Adipocyte (in vitro differentiated cells): ENCODE measurements at places on chromosomes 2 and 18.
A peak's percentile ranks its signal among the peaks of the same experiment; 100 is the strongest.

- no peak for DNase-seq
Observed at GRCh38 chr2:177155631-177156030, 57.0 kb upstream of the HNRNPA3 start.

GRCh38 chr18:25261768-25262167, 90.2 kb downstream of the ZNF521 start:
- DNase-seq, result no peak

DNA sequence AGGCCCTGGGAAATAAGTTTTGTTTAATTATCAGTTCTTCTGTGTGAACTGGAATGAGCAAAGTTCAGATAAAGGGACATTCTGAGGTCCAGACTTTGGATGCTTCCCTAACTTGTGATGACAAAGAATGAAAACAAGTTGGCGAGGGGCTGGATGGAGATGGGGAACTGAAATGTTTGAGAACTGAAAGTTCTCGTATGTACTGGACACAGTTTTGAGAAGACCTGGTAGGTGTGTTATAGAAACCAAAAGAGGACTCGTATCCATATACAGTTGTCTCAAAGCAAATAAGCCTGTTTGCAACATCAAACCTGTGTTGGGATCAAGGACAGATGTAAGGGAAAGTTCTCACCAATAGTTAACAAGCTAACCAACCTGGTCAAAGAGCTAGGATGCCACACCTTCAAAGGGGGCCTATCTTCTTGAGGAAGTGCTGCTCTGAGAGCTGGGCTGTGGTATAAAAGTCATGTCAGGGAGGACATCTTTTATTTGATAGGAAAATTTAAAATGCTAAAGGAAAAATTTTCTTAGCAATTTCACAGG, at the start of gene UPP2:
UPP2 (plus strand) TSS at position 493 of the 543 bp plus-strand sequence. CDS start 188 bp downstream, outside the sequence.
- no peak for DNase-seq

DNA sequence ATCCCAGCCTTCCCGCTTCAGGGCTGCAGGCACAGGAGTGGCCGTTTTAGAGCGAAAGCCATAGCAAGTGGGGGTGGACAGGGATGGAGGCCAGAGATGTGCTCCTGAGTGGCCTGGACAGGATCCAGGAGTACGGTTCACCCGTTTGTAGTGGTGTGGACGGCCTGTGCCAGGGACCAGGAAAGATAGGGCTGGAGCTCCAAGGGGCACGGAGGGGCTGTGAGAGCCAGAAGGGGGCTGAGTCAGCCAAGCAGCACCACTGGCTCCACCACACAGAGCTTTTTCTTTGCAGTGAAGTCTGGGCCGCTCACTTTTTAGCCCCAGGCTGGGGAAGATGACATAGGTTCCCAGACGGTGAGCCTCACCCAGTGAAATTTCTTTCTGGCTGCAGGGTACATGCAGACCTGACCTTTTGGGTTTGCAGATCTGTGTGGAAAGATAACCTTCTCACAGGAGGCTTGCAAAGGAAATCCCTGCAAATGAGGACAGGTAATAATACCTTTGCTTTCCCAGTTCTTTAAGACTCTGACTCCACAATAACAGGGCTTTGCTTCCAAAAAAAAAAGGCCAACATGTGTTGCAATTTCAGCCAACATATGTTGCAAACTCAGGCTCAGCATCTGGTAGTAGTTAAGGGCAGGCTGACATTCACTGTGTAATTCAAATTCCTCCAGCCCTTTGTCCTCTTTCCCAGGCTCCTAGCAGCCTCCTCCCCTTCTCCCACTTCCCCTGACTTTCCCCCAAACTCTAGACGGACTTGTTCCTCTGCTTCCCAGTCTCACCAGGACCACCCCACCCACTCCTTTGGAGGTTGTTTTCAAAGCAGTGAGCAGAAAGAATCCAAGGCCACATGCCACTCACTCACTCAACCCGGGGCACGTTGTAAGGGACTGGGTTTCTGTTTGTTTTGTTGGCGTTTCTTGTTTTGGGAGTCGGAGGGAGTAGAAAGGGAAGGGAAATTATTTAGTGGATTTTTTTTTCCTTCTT, 20.3 kb upstream of the LAPTM4A start:
- DNase-seq, result peak; percentile 97

- no peak for DNase-seq
Observed at GRCh38 chr2:233270366-233270765, 18.9 kb downstream of the ATG16L1 start.

DNA sequence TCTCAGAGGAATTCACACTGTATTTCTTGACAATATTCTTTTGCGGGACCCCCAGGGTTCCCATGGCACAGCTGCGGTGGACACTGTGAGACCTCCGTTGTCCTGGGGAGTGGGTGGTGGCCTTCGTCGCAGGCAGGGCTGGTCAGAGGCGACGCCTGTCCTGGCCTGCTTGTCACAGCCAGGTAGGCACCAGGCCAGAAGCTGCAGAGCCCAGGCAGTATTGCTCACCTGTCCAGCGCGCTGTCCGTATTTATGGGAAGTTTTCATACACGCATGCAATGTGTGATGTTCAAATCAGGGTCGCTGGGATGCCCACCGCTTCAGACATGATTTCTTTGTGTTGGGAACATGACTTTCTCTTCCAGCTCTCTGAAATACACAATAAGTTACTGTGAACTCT, 126.6 kb downstream of the RTP5 start:
- no peak for DNase-seq

DNA sequence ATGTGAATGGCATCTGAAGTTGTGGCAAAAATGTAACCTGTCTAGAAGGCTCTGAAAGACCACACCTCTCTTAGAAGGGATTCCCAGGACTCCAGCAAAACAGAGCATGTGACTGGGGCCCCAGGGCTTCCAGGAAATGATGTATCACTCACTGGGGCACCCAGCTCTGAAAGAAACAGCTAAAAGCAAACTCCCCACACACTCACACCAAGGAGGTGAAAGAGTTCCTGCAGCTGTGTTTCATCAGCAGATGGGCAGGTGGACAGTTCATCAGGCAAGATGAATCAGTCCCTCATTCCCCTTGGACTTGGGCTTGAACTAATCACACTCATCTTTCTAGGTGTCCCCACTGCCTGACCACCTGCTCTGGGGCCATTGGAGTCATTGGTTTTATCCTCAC, 76.2 kb downstream of the CCBE1 start:
- no peak for DNase-seq

DNA sequence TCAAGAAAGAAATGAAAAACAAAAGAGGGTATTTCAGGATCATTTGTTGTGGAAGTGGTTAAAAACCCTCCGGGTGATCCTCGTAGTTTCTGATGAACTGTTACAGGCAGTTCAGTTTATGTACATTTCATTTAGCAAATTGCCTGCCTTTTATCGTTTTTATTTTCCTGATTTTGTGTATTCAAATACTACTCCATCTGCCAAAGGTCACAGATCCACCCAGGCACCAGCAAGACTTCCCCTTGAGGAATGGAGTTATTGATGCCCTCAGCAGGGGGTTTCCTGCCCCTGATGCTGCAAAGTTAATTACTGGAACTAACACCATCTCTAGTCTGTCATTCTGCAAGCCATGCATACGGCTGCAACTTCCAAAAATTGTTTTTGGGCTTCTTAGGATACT, 641.9 kb downstream of the SLC4A3 start:
- no peak for DNase-seq

DNA sequence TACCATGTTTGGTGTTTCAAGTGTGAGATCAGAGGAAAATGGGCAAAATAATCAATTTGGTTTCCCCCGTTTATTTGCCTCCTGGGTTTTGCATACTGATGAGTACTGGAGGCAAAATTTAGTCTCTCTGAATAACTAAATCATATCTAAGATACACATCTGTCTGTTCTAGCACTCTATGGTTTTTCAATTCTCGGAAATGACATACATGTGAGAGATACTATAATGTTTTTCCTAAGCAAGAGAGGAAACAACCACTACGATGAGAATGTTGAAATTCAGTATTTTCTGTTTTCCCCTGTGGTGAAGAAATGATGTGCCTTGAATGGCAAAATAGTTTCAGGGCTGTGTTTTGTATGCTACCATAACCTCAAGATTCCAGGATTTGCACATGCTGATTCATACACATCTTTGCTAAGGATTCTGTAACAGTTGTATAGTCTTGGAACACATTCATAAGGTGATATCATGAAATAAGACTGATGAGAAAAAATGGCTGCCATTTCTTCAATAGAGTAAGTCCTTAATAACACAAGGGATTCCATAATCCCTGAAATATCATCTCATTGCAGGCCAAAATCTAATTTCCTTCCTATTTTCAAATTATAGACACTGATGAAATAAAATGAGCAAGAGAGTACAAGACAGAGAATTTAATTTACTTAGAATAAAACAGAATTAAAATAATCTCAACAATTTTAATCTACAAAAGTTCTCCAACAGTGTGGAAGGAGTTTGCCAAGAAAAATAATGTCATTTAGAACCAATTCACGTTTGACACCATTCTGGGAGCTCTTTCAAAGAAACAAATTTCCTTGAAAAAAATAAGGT, 316.6 kb downstream of the FIGN start:
- DNase-seq, result peak; percentile 30
